Gastroesophageal sphincter (tissue), 4 donors: ENCODE measurements at places on chromosomes 2 and 18. TPM values are rescaled to one million over a fixed set of nuclear protein-coding genes. Genes with fewer than 3 reads are reported as not detected.
A peak's percentile ranks its signal among the peaks of the same experiment; 100 is the strongest.

- no peaks in the 10 kb centered on the region for H3K36me3 ChIP-seq
- H3K4me3 ChIP-seq = no peak overlapping the region
- no peak for ATAC-seq
- no peak overlapping the region for H3K27ac ChIP-seq
Observed at GRCh38 chr2:175807031-175807873, 194.8 kb downstream of the LNPK start.

DNA sequence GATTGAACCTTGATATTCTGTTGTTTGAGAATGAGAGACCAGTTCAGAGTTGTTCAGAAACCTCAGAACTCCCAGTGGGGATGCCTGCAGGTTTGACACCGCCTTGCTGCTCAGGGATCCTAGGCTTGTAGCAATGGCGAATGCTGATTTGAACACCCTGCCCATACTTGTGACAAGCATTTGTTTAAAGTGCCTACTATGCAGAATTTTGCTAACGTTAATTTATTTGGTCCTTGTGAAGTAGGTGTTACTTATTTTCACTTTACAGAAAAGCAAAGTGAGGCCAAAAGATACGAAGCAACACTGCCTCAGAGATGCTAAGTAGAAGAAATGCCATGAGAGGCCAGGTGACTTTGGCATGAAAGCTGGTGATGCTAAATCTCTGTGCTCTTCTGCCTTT, 32.3 kb downstream of the STON1 start:
- no peak for ATAC-seq
- no peak overlapping the region for H3K27ac ChIP-seq
- H3K27me3 ChIP-seq = no peaks in the 10 kb centered on the region

DNA sequence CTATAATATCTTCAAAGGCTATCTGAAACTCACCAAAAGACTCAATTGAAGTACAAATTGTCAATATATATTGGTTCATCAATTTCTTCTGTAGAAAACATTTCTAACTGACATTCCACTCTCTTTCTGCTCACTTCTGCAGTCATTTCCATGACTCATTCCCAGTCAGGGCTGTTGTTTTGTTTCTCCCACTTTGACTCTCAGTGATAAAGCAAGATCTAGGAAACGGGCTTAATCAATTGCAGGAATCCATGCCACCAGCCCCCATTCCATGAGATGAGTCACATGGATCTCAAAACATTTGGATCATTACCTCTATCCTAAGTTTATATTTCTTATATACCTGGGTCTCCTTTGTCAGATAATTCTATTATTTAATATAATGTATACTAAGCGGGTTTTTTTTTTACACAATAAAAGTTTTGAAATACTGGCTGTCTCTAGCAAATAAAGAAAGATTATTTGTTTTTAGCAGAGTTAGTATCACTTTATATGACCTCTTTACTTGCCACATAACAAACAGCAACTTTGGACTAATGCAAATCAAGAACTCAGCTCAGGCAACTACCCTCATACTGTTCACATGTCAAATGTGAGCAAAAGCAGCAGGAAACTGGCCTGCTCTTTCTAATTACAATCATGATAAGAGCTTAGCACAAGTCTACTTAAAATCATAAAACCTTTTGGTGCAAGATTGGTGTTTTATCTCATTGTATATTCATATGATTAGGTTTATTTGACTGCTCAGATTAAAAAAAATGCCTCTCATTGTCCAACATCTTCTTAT, 251.1 kb upstream of the PIK3C3 start:
- H3K4me1 ChIP-seq = no peaks in the 10 kb centered on the region
- no peak for ATAC-seq
- no peaks in the 10 kb centered on the region for H3K36me3 ChIP-seq
- no peak overlapping the region for H3K4me3 ChIP-seq
- no peak overlapping the region for H3K27ac ChIP-seq

DNA sequence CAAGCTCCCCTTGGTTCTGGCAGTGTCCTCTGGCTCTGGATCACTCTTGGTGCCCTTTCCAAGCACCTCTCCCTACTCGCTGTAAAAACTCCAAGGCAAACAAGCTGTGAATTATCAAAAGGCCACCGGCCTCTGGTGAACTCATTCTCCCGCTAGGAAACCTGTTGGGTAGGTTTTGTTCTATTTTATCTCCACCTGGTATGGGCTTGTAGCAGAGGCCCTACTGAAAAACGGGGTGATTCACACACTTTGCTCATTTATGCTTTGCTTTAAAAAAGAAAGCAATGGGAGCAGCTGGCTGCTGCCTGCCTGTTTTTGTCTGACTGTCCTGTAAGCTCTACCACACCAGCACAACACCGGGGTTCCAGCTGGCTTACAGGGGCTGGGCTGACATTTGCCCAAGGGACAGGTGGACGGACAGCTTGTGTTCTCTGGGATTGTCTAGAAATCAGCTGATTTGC, 56.8 kb downstream of the SH3BP4 start:
- no peaks in the 10 kb centered on the region for H3K4me1 ChIP-seq
- H3K27ac ChIP-seq = no peak overlapping the region
- H3K27me3 ChIP-seq = no peaks in the 10 kb centered on the region
- no peak for ATAC-seq

DNA sequence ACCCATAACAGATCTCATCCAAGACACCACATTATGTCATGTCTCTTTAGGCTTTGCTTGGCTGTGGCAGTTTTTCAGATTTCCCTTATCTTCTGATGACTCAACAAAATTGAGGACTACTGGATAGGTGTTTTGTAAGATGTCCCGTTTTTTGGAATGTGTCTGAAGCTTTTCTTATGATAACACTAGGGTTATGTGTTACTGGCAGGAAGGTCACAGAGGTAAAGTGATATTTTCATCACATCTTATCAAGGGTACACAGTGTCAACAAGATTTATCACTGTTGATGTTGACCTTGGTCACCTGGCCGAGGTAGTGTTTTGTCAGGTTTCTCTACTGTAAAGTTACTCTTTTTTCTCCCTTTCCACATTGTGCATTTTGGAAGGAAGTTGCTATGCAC, 44.8 kb upstream of the UPP2 start:
- no peak overlapping the region for H3K4me3 ChIP-seq
- H3K27ac ChIP-seq = no peak overlapping the region
- no peak for ATAC-seq
- no peaks in the 10 kb centered on the region for H3K36me3 ChIP-seq
- no peaks in the 10 kb centered on the region for H3K27me3 ChIP-seq

DNA sequence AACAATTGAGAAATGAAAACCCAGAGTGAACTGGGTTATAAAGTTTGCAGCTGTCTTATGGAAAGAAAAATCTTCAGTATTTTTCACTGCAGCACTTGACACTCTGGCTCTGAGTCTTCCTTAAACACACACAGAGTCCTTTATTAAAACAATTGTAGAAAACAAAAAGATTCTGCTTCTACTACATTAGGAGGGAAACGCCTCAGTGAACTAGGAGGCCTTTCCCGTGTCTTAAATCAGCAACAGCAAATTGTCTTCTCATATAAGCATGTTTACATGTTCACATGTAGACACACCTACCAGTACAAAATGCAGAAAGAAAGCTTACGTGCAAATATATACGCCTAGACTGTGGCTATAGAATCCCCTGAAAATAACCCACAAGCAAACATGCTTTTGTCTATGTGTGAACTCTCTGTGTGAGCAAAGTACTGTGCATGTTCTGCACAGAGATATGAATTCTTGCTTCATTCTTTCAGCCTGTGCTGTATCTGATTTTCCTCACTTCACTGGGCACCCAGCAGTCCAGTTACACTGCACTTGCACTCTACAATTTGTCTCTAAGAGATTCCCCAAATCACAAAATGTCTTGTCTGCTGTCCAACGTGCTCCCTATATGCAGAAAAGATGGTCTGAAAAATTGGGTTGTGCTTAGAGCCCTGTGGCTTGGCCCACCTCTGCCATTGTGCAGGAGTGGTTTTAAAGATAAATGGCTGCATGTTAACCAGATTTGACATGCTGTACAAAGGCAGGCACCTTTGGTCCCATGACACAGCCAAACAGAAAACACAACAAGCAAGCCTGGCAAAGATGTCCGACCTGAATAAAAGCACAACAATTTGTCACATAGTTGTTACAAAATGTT, 24.5 kb downstream of the ZEB2 start:
- no peaks in the 10 kb centered on the region for H3K27me3 ChIP-seq
- no peaks in the 10 kb centered on the region for H3K4me1 ChIP-seq
- ATAC-seq = no peak
- no peaks in the 10 kb centered on the region for H3K36me3 ChIP-seq
- H3K4me3 ChIP-seq = no peak overlapping the region

DNA sequence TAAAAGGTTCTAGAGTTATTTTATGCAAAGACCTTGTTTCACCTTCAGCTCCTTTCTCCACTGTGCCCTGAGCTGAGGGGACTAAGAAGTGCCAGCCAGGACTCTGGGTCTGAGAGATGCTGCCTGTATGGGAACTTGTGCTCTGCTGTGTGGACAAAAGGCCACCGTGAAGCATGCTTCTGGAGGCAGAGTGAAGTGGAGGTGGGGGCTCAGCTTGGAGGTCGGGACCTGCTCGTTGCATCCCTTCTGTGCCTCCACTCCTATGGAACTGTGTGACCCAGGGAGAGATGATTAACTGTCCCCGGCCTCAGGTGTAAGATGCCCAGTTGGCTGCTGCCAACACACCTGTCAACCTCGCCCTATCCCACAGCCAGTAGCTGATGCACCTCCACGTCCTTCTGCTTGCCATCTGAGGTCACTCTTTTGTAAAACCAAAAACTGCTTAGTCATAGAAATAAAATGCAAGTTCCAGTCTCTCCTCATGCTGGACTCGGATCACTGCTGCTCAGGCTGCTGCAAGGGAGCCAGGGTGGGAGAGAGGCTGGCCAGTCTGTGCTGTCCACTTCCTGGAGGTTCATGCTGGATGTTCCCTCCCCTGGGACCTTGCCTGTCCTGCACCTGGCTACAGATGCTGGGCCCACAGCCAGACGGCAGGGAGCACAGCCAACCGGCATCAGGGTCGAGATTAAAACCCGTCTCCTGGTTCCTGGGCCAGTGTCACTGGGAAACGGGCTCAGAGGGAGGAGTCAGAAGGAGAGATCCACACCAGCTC, 113.2 kb downstream of the ACKR3 start:
- no peaks in the 10 kb centered on the region for H3K36me3 ChIP-seq
- no peaks in the 10 kb centered on the region for H3K27me3 ChIP-seq
- ATAC-seq = no peak
- H3K4me1 ChIP-seq = no peaks in the 10 kb centered on the region
- no peak overlapping the region for H3K27ac ChIP-seq

DNA sequence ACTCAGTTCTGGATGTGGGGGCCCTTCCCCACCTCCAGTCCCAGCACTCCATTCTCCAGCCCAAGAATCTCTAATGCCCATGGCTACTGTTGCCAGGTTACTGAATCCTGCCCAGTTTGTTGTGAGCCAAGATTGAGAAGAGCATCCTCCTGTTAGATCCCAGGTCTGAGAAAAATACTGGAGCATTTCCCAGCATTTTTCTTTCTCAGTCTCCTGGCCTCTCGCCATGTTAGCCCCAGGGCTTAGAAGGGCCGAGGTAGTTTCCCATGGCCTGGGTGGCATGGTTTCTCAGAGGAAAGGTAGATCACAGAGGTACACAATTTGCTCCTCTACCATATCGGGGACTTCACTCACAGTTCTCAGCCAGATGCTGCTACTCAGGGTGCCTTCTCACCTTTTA, 135.7 kb downstream of the OTX1 start:
- no peaks in the 10 kb centered on the region for H3K36me3 ChIP-seq
- H3K4me3 ChIP-seq = no peak overlapping the region
- no peaks in the 10 kb centered on the region for H3K4me1 ChIP-seq
- no peak for ATAC-seq

GRCh38 chr2:233051241-233052149, 8.6 kb upstream of the INPP5D start:
- H3K27ac ChIP-seq = peak overlapping the region; percentile 57
- ATAC-seq = peak; percentile 84
- no peaks in the 10 kb centered on the region for H3K4me1 ChIP-seq
- no peaks in the 10 kb centered on the region for H3K36me3 ChIP-seq

GRCh38 chr18:75104483-75104882, 104.5 kb downstream of the PTGR3 start:
- H3K36me3 ChIP-seq = no peaks in the 10 kb centered on the region
- ATAC-seq = no peak
- H3K27me3 ChIP-seq = no peaks in the 10 kb centered on the region
- H3K4me1 ChIP-seq = no peaks in the 10 kb centered on the region
- H3K4me3 ChIP-seq = no peak overlapping the region

DNA sequence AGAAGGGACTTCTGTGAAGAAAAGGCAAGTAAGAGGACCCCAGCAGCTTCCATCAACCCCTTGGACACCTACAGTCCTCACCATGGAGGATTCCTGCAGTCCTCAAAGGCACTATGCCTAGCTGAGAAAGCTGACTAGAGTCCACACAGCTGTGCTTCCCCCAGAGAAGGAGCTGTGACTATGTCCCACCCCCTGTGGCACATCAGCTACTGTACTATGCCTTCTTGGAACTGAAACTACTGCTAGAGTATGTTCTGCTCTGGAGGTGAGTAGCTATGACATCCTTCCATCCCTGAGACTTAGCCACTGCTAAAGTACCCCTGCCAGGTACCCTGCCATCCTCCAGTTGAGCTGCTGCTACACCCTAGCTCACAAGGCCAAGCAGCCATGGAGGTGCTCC, 690.2 kb upstream of the CHAC2 start:
- no peaks in the 10 kb centered on the region for H3K4me1 ChIP-seq
- H3K4me3 ChIP-seq = no peak overlapping the region
- H3K27ac ChIP-seq = no peak overlapping the region
- H3K27me3 ChIP-seq = no peaks in the 10 kb centered on the region
- ATAC-seq = no peak

GRCh38 chr2:11869391-11869991, 123.1 kb downstream of the LPIN1 start:
- H3K27me3 ChIP-seq = no peaks in the 10 kb centered on the region
- no peak overlapping the region for H3K4me3 ChIP-seq
- H3K36me3 ChIP-seq = no peaks in the 10 kb centered on the region
- peaks cover 10% of the 10 kb centered on the region for H3K4me1 ChIP-seq
- ATAC-seq = no peak

DNA sequence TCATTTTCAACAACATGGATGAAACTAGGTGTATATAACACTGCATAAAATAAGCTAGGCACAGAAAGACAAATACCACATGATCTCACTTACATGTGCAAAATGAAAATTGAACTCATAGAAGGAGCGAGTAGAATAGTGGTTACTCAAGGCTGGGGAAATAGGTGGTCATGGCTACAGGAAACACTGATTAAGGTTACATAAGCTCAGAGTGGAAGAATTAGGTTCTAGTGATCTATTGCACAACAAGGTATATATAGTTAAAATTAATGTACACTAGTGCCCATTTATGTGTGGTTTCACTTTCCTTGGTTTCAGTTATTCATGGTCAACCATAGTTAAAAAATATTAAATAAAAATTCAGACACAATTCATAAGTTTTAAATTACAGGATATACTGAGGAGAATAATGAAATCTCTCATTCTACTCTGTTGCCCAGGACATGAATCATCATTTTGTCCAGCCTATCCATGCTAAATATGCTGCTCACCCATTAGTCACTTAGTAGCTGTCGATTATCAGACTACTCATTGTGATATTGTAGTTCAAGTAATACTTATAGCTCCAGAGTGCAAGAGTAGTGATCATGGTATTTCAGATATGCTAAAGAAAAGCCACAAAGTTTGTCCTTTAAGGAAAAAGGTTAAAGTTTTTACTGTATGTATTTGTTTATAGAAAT, 1530.9 kb upstream of the LRRTM1 start:
- no peak overlapping the region for H3K4me3 ChIP-seq
- no peaks in the 10 kb centered on the region for H3K4me1 ChIP-seq

Gene STPG4
- 0.67 TPM for total RNA-seq

Gene CELF4
- 0.78 TPM for total RNA-seq

Gene TFCP2L1
- 0.31 TPM for total RNA-seq

Gene TUBA4B
- not detected for total RNA-seq
